Cerebellar nuclear complex (tissue), 1 donor: ENCODE measurements at places on chromosomes 4 and X.

DNA sequence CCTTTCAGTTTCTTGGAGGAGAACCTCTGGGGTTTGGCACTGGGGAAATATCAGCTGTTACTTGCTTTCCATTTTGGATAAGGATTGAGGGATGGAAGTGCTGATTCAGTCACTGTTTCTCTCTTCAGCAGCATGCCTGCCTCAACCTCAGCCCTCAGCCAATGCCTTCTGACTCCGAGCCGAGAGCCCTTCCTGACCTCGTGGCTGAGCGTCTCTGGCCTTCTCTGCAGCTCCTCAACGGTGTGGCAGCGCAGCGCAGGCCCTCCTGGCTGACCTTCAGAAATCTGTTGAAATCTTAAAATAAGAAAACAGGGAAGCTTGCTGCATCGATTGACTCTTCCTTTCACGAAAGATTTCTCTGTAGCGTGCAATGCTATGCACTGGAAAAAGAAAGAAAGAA is 434.3 kb upstream of the FAT1 start:
- DNase-seq: no peak

DNA sequence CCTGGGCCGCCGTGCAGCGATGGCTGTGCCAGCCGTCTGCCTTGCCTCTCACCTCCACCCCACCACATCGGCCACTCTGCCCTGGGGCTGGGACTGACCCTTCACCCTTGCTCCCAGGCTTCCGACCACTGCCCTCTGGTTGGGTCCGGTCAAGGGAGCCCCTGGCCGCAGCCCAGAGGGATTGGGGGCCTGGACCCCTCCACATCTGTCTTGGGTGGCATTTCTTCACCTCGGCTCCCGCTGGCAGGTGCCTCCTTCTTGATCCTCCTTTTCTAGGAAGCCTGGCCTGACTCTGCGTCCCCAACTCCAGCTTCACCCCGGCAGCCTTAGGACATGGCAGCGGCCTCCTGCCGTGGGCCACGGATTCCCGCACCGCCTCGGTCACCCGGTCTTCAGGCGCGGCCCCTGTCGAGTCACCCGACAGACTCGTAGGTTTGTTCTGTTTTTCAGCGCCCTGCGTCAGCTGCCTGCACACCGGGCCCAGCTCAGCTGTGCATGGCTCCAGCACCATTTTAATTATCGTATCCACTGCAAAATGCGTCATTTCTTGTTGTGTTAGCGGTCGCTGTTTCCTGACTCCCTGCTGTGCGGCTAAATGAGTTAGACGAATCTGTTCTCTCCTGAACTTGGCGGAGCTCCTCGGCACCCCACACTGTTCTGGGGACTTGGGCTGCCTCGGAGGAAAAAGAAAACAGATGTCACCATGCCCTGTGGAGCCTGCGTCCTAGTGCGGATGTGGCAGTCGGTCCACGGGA is 124.0 kb downstream of the FAM53A start:
- no peak for DNase-seq

DNA sequence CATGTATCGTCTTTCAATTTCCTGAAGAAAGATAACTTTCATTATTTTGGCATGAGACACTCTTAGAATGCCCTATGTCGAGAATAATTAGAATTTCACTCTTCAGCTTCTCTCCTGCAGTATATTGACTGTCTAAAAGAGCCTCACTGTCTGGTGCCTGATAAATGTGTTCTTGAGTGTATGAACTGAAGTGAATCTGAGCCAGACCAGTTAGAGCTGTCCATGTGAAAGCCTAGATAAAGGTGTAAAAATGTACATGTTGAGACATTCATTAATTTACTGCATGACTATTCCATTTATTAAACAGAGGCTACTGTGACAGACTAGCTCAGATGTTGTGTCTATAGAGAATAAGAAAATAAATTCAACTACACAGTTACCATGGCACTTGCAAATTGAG is 283.2 kb downstream of the PCDH18 start:
- DNase-seq: no peak

- DNase-seq: peak; percentile 36
These were observed 119.7 kb downstream of the NFKB1 start for GRCh38 chr4:102620697-102621497.

- DNase-seq: no peak
These were observed 12.3 kb downstream of the FHL1 start for GRCh38 chrX:136159611-136160025.

- DNase-seq: no peak
These were observed 1.6 kb upstream of the SETD7 start for GRCh38 chr4:139557556-139558110.

- DNase-seq: no peak
These were observed 67.3 kb downstream of the SLC34A2 start for GRCh38 chr4:25722964-25723363.

GRCh38 chr4:93791570-93792195 is 36.9 kb upstream of the ATOH1 start:
- DNase-seq: no peak

- no peak for DNase-seq
These were observed 112.2 kb downstream of the SNCA start for GRCh38 chr4:89724716-89725115.

DNA sequence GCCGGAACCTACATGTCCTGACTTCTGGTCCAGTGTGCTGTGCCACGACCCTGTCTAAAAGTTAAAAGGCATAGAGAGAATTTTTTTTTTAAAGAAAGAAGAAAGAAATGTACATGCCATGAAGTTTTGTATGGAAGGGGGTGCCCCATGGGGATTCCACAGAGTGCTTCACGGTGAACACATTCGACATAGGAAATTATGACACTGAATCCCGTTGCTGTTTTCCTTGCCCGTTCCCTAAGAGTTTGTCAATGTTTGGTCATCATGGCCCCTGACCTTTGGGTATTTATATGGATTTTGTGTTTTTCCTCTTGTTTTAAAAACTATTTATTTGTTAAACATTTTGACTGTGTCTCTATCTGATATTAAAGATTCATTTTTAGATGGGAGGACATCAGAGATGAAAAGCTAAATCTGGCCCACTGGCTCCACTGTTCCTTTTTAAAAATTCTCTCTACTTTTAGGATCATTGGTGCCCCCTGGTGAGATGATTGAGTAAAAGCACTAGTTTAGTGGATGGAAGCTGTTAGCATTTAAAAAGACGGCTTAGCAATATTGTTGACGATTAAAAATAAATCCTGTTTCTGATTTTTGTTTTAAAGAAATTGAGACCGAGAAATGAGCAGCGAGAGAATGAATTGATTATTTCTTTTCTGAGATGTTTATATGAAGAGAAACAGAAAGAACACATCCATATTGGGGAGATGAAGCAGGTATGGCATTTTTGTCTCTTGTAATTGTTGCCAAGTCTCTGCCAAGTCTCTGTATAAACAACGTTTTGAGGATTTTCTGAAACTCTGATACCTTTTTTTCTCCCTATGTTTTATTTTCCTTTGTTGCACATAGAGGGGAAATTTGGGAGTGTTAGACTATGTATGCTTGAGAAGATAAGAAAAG is 75.0 kb downstream of the PTTG2 start:
- no peak for DNase-seq

- no peak for DNase-seq
These were observed 69.7 kb upstream of the MAMLD1 start for GRCh38 chrX:150293311-150294013.

GRCh38 chr4:13612569-13612968 is 15.0 kb downstream of the BOD1L1 start:
- DNase-seq: no peak

DNA sequence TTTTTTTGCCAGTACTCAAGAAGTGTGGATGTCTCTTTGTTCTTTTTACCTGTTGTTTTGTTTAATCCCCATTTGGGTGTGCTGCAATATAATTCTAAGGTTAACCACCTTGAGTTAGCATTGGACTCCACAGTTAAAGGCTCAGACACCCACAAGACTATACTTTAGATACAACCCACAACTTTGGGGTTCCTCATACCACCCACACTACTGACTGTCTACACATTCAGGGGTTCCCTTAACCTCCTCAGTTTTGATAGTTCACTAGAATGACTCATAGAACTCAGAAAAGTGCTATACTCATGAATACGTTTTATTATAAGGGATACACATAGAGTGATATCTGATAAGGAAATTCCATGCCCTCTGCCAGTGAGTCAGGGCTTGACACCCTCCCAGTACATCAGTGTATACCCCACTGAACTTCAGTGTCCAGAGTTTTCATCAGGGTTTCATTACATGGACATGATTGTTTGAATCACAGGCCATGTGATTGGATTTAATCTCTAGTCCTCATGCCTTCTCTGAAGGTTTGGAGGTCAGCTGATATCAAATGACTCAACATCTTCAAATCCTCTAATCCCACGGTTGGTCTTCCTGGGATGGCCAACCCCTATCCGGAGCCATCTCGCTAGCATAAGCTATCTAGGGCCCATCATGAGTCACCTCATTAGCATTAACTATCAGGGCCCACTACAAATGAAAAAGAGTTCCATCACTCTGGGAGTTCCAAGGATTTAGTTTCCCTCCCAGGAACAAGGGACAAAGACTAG is 357.7 kb upstream of the EMCN start:
- DNase-seq: no peak

GRCh38 chr4:65667506-65668041 is 2.7 kb downstream of the EPHA5 start:
- DNase-seq: no peak

DNA sequence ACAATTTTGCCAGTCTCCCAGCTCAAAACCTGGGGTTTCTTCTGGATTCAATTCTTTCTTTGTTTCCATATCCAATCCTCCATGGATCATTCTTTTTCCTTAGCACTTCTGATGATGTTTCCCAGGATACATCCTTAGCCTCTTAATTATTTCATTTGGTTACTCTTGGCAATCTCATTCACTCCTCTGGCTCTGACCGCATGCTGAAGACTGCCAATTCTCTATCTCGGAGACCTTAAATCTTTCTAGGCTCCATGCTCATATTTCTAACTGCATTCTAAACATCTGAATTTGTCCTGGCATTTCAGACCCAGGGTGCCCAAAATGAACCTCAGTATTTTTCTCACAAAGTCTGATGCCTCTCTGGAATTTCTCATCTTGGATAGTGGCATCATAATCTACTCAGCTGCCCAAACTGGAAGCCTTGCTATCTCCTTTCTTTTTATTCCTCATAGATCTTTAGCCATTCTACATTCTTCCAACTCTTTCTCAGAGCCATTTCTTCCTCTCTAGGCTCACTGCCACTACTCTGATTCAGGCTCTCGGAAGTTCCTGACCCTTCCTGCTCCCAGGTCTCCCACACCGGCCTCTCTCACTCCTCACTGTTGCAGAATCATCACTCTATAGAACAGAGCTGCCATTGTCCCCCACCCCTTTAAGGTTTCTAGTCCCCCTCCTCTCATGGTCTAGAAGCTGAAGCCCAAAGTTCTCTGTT is 290.2 kb downstream of the CAMK2D start:
- no peak for DNase-seq

DNA sequence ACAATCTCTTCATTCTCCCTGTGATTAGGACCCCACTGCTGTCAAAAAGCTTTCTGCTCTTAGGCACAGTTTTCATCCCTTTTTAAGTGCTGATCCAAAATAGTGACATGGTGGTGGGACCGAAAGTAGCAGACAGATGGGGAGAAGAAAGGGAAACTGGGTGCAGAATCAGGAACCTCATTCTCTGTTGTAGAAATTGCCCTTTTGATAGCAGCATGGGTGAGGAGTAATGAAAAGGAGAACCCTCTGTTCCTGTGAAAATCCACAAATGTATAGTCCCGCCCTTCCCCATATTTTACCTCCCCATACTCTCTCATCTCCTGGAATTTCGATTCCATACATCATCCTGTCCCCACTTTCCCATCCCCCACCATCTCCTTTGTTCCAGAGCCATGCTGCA is 126.5 kb downstream of the STIM2 start:
- no peak for DNase-seq

DNA sequence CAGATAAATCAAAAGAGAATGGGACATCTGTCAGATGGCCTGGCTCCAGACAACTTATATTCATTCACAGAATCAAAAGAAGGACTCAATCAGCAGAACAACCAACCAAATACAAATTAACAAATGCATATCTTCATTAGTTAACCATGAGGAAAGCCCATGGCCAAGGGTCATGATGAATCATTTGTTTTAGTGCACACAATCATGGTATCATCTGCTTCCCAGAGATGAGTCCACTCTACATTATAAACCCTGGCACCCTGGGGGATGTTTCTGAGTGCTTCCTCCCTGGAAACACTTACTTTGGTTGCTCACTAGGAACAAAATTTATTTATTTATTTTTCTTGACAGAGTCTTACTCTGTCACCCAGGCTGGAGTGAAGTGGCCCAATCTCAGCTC is 453.3 kb upstream of the HS3ST1 start:
- no peak for DNase-seq

DNA sequence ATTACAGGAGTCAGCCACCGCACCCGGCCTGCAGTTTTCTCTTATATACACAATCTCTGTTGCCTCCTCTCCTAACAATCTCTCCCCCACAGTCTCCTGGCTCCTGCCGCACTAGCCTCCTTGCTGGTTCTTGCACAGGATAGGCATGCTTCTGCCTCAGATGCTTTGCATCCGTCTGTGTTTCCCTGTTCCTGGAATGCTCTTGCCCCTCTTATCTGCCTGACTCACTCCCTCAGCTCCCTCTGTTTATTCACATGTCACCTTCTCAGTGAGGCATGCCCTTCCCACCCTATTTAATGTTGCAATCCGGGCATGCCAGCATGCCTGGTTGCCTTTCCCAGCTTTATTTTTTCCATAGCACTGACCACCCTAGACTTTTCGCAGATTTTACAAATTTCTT is 161.9 kb downstream of the PHF8 start:
- DNase-seq: no peak

DNA sequence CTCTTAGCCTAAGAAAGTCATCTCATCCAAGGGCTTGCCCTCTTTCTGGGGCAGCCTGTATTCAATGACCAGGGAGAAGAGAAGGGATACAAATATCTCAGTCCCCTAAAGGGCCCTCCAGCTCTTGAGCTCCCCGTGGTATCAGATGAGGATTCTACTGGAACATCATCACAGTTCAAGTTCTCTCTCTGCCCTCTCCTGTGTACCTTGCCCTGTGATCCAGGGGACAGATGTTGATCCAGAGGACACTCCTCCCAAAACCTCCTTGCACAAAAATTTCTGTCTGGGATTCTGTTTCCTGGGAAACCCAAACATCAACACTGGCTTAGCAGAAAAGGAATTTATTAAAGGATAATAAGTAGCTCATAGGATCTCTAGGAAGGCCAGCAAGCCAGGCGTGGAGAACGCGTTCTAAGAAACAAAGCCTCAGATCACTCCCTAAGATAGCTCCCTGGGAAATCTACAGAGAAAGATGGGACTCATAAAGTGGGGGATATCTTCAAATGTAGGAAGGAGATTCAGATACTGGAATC is 296.3 kb upstream of the KLF3 start:
- DNase-seq: no peak

- no peak for DNase-seq
These were observed 29.1 kb downstream of the TTC29 start for GRCh38 chr4:146916479-146917076.

- DNase-seq: no peak
These were observed 582.4 kb upstream of the FAM241A start for GRCh38 chr4:111562826-111563225.

DNA sequence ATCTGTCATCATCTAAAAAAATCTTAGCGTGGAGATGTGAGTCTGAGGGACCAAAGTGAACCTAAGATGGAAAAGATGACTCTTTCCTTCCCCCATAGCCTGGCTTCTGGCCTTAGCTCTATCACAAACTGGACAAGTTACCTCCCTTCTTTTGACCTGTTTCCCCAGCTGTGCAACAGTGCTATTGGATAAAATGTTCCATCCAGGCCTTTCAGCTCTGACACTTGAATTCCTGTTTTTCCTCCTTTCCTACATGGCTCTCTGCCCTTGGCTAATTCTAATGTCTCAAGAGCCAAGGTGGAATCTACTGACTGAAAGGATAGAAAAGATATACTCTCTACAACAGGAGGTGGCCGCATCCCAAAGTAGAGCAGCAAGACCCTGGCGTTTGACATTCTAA is 84.5 kb upstream of the ARHGEF9 start:
- DNase-seq: no peak
